CMK (cell line): ENCODE measurements at places on chromosomes 12 and 14.
A peak's percentile ranks its signal among the peaks of the same experiment; 100 is the strongest.

DNA sequence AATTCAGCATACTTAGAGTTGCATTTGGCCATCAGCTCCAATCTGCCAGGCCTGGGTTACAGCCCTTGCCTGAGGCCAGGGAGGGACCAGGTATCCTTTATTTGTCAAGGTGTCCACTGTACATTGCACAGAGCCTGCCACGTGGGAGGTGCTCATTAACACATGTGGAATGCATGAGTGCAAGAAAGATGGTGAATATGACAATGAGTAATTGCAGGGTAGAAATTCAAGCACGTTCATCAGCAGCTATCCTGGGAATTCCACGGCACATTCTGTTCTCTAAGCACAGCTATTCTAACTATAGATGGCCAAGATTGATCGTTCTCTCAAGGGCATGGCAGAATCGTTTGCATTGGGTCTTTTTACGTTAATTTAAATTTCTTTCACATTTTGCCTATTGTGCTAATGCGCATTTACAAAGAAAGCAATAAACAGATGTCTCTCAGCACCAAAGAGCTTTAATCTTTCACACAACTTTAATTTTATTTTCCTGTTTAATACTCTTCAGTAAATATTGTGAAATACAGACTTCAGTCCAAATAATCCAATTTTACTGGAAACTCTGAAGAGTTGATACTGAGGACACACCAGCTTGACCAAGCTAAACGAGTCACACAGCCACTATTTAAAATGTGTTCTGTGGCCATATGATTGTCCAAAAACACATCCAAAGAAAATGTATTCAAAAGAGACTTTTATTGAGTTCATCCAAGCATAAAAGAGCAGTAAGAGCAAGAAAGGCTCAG, 1025.7 kb upstream of the TMEM132C start:
- no peak for DNase-seq

DNA sequence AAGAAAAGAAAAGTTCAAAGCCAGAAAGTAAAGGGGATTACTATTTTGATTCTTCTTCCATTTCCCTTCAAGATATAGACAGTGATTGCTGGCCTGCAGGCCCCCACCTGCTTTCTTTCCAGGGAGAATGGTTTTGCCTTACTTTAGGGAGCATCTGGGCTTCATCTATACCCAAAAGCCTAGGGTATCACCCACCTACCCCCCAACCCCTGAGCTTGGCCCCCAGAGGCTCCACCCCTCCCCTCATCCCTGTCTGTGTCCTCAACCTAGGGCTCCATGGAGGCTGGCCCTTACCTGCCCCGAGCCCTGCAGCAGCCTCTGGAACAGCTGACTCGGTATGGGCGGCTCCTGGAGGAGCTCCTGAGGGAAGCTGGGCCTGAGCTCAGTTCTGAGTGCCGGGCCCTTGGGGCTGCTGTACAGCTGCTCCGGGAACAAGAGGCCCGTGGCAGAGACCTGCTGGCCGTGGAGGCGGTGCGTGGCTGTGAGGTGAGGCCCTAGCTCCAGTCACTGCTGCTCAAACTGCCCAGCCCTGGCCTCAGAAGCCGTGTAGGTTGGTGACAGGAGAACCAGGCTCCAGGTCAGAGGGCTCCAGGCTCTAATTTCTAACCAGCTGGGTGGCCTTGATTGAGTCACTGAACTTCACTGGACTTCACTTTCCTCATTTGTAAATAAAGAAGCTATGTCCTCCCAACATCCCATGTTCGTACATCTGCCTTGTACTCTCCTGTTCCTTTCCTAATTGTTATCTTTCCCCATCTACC, 13.6 kb downstream of the ARHGEF40 start:
- DNase-seq, result no peak

GRCh38 chr12:121789800-121790728, 3.4 kb downstream of the RHOF start:
- DNase-seq, result no peak

DNA sequence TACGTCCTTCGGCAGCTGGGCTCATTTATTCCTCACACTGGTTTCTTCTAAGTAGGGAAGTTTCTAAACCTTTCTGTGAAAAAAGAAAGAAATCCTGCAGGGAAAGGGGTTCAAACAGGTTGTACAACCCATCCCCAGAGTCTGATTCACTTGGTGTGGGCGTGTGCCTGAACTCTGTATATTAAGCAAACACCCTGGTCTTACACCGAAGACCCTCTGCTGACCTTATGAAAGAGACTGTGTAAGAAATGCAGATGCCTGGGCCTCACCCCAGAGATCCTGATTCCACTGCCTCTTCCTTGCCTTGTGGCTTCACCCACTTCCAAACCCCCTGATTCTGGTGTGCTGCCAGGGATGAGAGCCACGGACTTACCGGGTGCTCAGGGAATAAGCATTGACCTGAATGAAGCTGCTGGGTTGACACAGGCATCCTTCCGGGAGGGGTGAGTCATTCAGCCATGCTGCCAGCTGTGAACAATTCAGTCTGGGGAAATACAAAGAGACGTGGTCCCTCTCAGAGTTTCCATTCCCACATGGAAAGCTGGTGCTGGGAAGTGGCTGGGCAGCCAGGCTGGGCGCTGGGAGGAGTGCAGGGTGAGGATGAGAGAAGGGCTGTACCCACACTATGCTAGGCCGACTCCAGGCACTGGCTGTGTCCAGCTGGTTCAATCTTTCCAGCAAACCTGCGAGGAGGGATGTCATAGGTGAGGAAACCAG, 26.5 kb upstream of the ACTN1 start:
- DNase-seq, result no peak

DNA sequence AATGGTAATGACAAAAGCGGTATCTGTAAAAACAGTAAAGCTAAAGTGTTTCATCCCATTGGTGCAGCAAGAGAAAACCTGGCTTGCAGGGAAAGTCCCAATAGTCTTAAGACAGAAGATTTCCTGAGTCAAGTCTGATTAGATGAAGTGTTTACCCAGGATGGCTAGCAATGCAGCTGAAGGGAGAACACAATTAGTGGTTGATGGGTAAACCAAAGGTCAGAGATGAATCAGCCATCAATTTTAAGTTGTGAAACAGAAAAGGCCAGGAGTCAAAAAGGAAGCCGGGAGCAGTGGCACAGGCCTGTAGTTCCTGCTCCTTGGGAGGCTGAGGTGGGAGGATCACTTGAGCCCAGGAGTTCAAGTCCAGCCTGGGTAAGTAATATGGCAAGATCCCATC, 52.6 kb downstream of the SEC23A start:
- DNase-seq, result no peak

GRCh38 chr12:43115441-43116160, 436.4 kb downstream of the ADAMTS20 start:
- no peak for DNase-seq

DNA sequence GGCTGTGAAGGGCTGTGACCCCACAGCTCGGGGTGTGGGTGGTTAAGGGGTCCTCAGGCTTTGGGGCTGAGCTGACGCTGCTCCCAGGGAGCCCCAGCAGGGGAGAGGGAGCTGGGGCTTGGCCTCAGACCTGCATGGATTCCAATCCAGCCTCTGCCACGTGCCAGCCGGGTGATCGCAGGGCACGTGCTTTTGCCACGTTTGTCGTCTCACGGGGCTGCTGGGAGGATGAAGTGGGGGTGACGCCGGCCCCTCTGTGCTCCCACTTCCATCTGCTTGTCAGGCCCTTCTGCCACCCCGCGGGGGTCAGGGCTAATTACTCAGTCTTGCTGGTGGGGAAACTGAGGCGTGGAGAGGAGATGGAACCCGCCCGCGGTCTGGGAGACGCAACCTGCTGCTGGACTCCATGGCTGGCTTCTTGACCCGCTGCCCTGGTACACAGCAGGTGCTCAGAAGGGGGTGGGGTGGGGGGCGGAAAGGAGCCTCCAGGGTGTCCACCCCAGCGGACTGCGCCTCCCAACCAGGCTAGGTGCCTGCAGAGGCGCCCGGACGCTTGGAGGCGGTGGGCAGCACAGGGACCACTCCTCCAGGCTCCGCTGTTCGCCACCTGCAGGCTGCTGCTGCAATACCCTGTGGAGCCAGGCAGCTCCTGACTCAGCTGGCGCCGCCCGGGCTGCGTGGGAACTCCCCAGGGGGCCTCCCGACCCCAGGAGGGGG, 36.4 kb upstream of the PRIMA1 start:
- DNase-seq, result no peak

GRCh38 chr12:65168681-65169319, 583 bp upstream of the LEMD3 start:
- no peak for DNase-seq

DNA sequence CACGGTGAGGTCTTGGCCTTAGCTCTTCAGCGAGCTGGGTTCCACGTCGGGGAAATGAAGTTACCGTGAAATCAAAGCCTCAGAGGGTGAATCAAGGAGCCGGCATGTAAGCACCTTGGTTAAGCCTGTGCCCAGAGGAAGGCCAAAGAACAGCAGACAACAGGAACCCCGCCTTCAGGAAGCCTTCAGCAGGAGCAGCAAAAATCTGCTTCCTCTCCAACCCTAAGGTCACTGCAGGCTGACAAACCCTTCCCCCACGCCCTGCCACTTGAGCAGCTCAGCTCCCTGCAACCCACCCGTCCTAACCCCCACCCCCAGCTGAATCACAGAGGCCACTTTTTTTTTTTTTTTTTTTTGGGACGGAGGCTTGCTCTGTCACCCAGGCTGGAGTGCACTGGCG, 72.9 kb upstream of the LTA4H start:
- peak; percentile 61 for DNase-seq

DNA sequence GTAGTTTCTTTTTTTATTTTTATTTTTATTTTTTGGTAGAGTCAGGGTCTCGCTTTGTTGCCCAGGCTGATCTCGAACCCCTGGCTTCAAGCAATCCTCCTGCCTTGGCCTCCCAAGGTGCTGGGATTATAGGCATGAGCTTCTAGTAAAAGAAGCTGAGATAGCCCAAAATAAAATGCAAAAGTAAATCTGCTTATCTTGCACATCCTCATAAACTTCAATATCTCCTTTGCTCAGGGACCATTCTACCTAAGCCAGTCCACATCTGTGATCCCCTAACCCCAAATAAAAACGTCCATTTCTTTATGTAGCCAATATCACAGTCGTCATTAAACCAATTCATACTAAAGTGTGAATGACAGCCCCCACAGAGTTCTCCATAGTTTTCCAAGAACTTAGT, 36.3 kb downstream of the ATF7 start:
- DNase-seq, result no peak

- DNase-seq, result no peak
Measured at GRCh38 chr12:15701631-15702156, 87.5 kb downstream of the EPS8 start.
